GDM1 (cell line): ENCODE measurements at places on chromosomes 4 and X.
A peak's percentile ranks its signal among the peaks of the same experiment; 100 is the strongest.

DNA sequence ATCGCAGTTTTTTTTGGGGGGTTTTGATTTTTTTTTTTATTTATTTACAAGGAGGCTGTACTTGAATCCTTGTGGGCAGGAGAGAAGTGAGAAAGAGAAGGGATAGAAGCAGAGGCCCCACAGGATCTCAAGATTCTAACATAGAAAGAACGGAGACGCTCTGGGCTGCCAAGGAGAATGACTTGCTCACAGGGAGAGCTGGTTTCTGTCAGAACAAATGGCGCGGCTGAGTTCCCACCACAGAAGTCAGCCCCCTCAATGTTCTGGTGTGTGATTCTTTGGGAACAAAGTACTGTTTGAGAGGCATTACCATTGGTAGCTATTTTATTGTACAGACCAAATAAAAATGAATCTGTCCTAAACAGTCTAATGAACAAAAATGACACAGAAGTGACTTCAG is 80.6 kb downstream of the ATXN3L start:
- peak; percentile 3 for DNase-seq

DNA sequence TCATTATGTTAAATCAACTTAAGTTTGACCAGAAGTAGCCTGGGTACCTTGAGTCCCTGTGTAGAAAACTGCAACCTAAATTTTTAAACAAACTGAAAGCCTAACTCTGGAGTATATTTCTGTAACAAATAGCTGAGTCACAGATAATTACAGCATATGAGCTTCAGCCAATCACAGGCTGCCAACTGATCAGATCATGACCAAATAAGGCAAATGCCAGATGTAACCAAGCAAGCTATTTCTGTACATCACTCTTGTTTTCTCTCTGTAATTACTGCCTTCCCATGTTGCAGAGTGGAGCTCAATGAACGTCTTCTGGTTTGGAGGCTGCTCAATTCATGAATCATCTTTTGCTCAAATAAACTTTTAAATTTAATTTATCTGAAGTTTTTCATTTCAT is 980.9 kb upstream of the DIAPH2 start:
- no peak for DNase-seq

DNA sequence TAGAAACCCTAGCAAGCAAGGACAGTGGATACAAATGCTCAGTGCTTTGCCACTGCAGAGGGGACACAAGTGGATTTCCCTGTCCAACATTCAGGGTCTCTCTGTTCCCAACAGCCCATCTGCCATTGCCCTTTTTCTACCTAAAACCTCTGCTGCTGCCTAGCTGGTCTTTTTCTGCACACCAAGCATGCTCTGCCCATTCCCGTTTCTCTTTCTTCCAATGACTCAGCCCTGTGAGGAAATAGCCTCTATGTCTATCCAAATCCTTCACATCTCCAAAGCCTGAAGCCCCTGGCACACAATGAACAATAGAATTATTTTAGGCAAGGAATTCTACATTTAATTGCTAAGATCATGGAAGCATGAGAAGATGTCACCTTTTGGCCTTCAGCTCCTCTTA is 5.7 kb upstream of the AMELX start:
- DNase-seq = no peak

DNA sequence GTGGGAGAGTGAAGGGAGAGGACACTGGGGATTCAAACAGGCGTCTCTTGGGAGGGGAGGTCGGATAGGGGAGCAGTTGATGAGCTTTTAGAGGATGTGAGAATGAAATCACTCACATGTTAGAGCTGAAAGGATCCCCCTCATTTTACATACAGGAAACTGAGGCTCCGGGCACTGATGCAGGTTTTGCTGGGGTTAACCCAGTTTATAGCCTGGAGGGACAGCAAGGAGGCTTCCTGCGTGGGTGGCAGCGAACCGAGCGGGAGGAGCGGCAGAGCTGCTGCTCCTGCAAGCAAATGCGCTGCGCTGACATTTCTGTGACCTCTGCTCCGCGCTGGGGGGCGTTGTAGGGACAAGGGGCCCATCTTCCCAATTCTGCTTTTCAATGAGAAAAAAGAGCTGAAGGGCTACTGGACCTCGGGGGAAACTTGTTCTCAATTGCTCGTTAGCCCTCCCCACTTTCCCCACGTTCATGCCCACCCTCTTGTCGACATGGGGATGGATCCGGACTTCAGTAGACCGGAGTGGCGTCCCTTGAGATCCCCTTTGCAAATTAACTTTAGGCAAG is 1.2 kb upstream of the NEUROG2 start:
- no peak for DNase-seq

DNA sequence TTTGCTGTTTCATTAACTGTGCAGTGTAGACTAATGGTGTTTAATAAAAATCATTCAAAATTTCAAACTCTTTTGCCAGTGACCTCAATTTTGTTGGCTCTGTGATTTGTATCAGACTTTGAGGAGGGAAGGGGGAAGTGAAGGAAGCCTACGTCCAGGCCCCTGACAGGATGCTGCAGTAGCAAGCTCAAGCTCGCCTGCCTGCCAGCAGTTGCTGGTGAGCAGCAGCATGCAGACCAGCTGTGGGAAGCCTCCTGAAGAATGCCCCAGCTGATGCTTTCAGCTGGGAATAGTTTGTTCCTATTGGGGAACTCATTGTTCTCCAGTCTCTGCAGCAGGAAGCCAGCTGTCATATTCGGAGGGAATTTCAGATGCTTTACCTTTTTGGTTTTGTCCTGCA is 495.2 kb downstream of the AFF2 start:
- DNase-seq = no peak

GRCh38 chr4:113684534-113685091 is 76.9 kb downstream of the CAMK2D start:
- DNase-seq = no peak

DNA sequence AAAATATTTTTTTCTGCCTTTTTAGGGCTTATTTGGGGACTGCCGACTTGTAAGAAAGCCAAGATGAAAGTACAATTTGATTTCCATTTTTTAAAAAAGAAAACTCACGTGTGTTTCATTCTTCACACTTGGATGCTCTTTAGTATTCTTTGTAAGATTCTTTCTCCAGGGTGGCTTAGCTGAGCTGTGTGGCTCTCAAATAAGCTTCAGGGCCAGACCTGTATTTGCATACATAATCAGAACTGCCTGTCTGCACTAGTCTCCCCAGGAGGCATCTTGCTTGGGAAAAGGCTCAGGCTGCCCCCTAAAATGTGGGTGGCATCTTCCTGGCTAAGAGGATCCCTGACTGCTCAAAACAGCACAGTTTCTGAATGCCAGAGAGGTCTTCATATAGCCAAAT is 498.4 kb downstream of the MID1IP1 start:
- no peak for DNase-seq

DNA sequence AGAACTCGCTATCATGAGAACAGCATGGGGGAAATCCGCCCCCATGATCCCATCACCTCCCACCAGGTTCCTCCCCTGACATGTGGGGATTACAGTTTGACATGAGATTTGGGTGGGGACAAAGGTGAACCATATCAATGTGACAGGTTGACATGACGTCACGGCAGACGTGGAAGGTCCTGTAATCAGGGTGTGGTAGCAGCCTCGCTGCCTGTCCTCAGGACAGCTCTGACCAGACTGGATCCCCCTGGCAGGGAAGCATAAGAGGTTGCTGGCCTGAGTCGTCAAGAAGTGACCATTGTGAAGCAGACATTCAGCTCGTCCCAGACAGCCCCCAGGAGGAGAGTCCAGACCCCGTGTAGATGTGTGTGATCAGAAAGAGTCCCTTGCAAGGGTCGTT is 104.6 kb downstream of the TNIP2 start:
- DNase-seq = no peak

DNA sequence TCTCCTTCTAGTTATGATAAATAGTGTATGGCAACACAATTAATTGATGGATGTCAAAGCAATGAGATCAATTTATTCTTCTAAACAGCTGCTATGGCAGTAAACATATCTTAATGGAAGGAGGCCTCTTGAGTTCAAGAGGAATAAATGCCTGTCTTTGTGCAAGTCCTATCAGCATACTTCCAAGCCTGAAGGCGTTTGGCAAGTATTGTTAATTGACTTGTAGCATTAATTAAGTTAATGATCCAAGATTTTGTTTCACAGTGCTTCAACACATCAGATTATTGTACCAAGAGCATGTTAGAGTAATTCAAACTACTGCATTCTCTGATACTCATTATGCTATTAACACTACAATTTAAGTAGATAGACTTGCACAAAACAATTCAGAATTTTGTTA is 144.8 kb downstream of the FAT4 start:
- DNase-seq = no peak

GRCh38 chr4:122364700-122365404 is 14.0 kb upstream of the ADAD1 start:
- no peak for DNase-seq

GRCh38 chr4:124095621-124096020 is 616.9 kb downstream of the ANKRD50 start:
- DNase-seq = no peak

- DNase-seq = no peak
Observed at GRCh38 chr4:157222771-157223160, 2.2 kb downstream of the GRIA2 start.

GRCh38 chr4:103787057-103787456 is 67.3 kb upstream of the TACR3 start:
- no peak for DNase-seq
